Central memory CD4-positive, alpha-beta T cell (primary cell): ENCODE measurements at places on chromosomes 3 and 15.

DNA sequence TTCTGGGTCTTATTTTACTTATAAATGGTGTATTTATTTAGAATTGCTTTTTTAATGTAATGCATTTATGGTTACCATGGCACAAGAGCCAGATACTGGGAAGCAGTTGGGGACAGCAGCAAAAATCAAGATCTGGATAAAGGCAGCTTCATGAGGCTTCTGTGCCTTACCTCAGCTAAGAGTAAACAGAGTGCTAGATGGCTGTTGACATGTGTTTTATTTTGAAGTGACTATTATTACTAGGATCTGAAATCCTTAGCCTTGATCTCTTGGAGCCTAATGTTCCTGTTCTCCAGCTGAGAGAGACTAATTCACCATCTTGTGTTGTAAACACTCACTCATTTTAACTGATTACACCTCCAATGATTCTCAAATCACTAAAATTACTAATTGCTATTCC lies 317.8 kb downstream of the LPP start:
- DNase-seq: no peak

DNA sequence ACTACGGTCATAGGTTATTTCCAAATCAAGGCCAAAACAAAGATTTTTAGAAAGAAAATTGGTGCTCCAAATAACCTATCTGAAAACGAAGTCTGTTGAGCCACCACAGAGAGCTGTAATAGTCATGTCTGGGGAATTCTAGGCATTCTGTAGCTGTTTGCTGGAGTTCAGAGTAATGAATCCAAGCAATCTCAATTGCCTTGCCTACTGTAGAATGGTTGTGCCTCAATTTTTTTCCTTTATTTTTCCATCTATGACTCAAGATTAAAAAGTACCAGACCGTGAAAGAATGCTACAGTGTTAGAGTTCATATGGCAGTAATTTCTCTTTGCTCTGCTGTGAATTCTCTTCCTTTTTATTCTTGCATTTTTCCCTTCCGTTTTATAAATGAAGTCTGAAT lies 1007.2 kb upstream of the ALCAM start:
- DNase-seq: no peak

- no peak for DNase-seq
Measured at GRCh38 chr3:189099031-189099471, 72.7 kb upstream of the TPRG1 start.

DNA sequence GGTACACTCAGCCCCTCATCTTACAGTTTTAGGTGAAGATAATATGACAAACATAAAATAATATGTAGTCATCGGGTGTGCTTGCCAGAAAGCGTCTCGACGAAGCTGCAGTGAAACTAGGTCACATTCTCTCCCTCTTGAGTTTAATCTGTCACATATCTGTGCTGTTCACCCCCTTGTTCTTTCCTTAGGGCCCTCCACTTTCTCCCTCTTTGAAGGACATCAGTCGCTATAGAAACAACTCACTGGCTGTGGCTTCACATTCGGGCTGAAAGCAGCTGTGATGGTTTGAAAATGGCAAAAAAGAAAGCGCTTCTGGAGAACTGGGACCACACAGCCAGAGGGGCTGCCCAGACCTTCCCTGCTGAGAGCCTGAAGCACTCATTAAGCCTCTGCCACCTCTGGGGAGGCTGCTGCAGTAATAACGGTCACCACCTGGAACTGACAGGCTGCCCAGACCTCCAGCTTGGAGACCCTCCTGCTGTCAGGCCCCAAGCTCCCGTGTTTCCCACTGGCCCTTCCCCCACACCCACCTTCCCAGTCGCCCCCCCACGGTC lies 50.3 kb downstream of the ABTB1 start:
- no peak for DNase-seq

DNA sequence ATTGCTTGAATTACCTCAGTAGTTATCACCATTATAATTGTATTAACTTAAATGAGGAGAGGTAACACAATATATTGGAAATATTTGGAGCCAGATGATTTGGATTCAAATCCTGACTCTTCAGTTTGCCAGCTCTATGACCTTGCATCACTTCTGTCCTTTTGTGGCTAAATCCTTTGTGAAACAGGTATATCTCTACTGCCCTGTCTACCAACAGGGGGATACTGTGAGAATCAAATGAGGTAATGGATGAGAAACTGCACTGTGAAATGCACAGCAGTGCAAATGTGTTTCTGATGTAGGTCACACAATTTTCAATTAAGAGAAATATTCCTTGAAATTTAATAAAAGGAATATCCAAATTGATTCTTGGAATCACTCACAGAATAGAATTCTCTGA lies 58.8 kb downstream of the CCDC54 start:
- no peak for DNase-seq
